Activated CD4-positive, alpha-beta T cell treated with anti-CD3 and anti-CD28 coated beads for 36 hours (primary cell): ENCODE measurements at places on chromosomes 5 and 9. TPM values are rescaled to one million over a fixed set of nuclear protein-coding genes. Genes with fewer than 3 reads are reported as not detected.

The PTGS1 gene
- total RNA-seq, result not detected

The SPATA31C1 gene
- not detected for total RNA-seq

The PPP1R26 gene
- total RNA-seq, result 1.5 TPM

The PLAC8L1 gene
- total RNA-seq, result not detected

The C5orf52 gene
- total RNA-seq, result not detected

The RAPGEF1 gene
- total RNA-seq, result 86.7 TPM

The ENTPD2 gene
- not detected for total RNA-seq

The SLC36A2 gene
- not detected for total RNA-seq

GRCh38 chr5:59769832-59770231 lies 123.7 kb downstream of the PDE4D start:
- no peaks in the 10 kb centered on the region for H3K36me3 ChIP-seq
- peaks cover 30% of the 10 kb centered on the region for H3K27me3 ChIP-seq

DNA sequence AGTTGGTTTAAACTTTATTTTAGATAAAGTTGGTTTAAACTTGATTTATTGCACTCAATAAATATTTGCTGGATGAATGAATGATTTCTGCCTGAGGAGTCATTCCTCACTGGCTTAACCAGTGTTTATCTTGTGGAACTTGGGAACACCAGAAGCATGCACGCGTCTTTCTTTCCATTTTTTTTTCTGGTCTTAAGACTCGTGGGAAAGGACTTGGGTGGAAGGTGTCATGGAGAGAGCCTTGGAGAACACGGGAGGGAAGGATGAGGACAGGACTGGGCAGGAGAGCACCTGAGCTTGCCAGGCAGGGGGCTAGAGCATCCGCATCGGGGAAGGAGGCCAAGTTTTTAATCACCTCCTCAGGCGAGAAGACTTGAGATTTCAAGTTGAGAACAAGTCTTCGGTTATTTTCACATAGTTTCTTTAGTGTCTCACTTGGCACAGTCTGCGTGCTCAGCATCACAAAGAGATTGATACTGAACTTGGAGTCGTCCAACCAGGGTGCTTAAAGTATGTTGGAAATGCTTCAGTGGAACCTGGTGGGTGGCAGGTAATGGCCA lies 144.2 kb downstream of the PDZD2 start:
- no peaks in the 10 kb centered on the region for H3K36me3 ChIP-seq
- H3K27ac ChIP-seq, result no peak overlapping the region

DNA sequence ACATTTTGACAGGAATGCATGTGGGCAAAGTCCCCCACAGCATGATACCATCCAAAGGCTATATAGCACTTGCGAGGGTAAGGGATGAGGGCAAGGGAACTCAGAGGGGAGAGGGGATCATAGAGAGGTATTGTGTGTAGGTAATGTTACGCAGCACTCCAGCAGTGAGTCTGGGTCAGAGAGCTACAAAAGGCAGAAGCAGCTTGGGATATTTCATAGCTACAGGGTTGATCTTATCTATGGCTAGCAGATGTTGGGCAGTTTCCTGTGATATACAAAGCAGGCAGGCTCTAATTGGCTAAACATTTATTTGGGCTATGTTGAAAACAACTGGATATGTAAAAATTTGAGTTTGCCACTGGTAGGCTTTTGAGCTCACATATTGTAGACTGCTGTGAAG lies 17.8 kb upstream of the SLCO4C1 start:
- no peaks in the 10 kb centered on the region for H3K27me3 ChIP-seq
- H3K27ac ChIP-seq, result no peak overlapping the region
- no peaks in the 10 kb centered on the region for H3K4me1 ChIP-seq
- DNase-seq, result no peak

- no peak overlapping the region for H3K4me3 ChIP-seq
- no peak overlapping the region for H3K27ac ChIP-seq
- H3K36me3 ChIP-seq, result no peaks in the 10 kb centered on the region
- H3K27me3 ChIP-seq, result peaks cover 8% of the 10 kb centered on the region
These were observed 28.9 kb downstream of the HSPB3 start for GRCh38 chr5:54484219-54484894.

DNA sequence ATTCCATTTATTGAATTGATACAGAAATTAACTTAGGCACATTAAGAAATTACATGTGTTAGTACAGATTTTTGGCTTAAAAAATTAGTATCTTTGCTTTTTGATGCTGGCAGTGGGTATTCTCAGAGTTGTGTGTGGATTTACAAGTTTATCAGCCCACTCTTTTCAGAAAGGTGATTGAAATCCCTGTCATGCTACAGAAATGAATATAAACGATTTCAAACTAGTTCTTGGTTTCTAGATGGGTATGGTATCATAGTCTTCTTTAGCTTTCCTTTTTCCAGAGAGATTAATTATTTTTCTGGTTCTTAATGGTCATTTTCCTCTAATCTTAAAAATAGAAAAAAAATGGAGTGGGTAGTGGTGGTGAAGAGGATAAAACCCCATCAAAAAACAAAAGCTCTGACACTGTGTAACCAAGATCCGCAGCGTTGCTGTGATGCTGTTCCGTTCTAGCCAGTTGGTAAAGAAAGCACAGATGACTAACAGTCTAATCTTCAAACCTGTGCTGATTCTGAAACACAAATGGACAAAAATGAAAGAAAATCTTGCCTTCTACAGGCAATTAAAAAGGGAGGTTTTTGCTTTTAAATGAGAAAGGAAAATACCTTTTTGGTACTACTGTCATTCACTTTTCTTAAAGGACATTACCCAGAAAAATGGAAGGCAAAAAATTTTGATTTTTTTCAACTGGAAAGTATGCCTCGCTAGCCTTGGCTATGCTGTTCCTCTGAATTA lies 5.2 kb downstream of the LRRTM2 start:
- H3K4me3 ChIP-seq, result peak overlapping the region; percentile 31
- H3K27me3 ChIP-seq, result peaks cover 17% of the 10 kb centered on the region
- peak overlapping the region; percentile 27 for H3K27ac ChIP-seq

DNA sequence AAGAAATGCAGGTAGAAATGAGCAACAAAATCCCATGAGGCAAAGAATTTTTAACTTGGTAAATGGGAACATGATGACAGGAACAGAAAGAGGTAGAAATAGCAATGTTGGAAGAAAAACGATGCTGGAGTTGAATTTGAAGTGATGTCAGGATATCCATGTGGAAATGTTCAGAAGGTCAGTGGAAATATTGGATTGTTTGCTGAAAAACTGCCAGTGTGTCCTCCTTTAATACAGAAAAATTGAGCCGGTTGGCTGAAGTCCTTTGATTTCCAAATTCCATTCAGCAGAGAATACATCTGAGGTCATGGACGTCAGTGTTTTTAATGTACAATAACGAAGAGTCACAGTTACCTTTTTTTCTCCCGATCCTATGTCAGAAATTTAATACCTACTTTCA lies 110.0 kb upstream of the DMAC1 start:
- no peaks in the 10 kb centered on the region for H3K27me3 ChIP-seq
- no peak overlapping the region for H3K4me3 ChIP-seq
- no peak for DNase-seq
- no peaks in the 10 kb centered on the region for H3K36me3 ChIP-seq
- peaks cover 15% of the 10 kb centered on the region for H3K4me1 ChIP-seq
- no peak overlapping the region for H3K27ac ChIP-seq

DNA sequence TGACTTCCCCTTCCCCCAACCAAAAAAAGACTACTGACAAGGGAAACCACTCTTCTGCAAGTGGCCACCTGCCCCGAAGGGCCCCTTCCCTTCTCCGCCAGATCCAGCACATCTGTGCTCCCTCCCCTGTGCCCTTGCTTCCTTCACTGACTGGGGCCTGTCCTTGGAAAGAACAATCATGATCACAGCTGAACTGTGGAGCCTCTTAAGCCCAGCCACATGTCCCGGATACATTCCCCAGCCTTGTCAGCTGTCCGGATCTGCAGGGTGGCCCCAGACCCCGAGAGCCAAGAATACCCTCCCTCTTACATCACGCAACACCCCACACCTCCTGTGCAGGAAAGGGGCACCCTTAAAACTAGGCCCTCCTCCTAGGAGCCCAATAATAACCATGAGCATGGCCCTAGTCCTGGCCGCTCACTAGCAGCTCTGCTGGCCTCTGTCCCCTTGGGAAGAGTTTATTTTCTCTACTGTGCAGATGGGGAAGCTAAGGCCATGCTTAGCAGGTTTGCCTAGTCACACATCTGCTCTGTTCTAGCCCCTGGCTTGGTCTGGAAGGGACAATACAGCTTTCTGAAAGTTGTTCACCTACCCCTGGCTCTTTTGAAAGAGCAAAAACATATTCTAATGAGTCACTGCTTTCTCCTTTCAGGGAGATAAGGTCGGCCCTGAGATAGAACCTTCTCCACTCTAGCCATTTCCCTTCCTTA lies 3.8 kb downstream of the SPRY4 start:
- no peak overlapping the region for H3K4me3 ChIP-seq
- no peaks in the 10 kb centered on the region for H3K36me3 ChIP-seq
- H3K4me1 ChIP-seq, result peaks cover 53% of the 10 kb centered on the region

DNA sequence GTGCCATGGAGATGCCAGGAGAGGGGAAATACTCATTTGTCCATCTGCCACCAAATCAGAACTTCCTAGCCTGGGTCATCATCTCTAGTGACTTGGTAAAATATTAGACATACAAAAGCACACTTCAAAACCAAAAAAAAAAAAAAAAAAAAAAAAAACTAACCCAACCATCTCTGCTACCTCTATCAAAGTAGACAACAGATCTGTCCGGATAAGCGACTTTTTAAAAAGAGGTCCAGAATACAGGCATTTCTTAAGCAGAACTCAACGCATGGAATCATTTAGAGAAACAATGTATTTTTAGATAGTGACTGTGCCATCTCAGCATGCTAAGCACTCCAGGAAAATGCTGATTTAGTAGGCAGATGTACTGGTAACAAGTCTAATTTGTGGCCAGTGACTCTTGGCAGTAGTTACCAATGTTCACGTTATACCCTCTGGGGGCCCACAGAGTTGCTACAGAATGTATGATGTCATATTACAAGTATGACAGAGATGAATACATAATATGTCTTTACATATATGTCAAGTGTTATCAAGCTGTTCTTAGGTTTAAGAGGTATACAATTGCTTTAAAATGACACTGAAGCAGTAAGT lies 107.8 kb downstream of the SMIM23 start:
- no peak overlapping the region for H3K27ac ChIP-seq

DNA sequence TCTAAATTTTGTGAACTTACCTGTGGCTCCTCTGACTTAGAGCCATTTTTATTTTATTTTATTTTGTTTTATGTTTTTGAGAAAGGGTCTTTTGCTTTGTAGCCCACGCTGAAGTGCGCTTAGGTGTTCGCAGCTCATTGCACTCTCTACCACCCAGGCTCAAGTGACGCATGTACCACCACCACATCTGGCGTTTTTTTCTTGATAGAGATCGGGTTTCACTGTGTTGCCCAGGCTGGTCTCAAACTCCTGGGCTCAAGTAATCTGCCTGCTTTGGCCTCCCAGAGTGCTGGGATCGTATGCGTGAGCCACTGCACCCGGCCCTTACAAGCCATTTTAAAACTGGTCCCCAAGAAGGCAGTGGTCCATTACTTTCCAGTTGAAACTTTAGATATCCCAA lies 18.5 kb downstream of the MATR3 start:
- peaks cover 44% of the 10 kb centered on the region for H3K36me3 ChIP-seq
- no peak for DNase-seq
- H3K27me3 ChIP-seq, result no peaks in the 10 kb centered on the region
- no peak overlapping the region for H3K27ac ChIP-seq
- H3K4me1 ChIP-seq, result peaks cover 63% of the 10 kb centered on the region

DNA sequence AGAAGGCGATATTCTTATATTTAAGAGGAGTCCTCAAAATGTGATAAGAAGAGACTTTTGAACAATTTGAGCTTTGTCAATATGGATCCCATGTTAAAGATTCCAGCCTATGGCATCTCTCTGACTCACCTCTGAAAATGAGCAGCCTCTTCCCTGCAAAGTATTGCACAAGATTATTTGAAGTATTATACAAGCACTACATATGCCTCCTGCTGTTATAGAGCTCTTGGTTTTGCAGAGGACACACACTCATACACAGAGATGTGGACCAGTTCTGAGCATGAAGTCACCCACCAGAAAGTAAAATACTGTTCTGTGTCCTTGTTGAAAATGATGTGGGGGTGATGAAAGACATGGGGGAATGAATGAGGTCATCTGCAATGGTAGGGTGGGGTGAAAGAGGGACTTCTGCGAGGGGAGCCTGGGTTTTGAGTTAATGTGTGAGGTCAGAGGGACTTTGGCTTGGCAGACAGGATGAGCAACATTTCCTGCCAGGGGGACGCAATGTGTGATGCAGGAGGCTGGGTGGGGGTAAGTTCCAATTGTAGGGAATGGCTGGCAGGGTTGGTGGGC lies 25.8 kb downstream of the FBXL7 start:
- no peaks in the 10 kb centered on the region for H3K4me1 ChIP-seq
- DNase-seq, result no peak
- H3K36me3 ChIP-seq, result no peaks in the 10 kb centered on the region

- H3K27me3 ChIP-seq, result peaks cover 2% of the 10 kb centered on the region
- no peak for DNase-seq
- H3K36me3 ChIP-seq, result no peaks in the 10 kb centered on the region
- no peaks in the 10 kb centered on the region for H3K4me1 ChIP-seq
- H3K27ac ChIP-seq, result no peak overlapping the region
These were observed 63.5 kb upstream of the OSMR start for GRCh38 chr5:38782180-38782835.

- H3K36me3 ChIP-seq, result no peaks in the 10 kb centered on the region
- no peak overlapping the region for H3K4me3 ChIP-seq
- no peaks in the 10 kb centered on the region for H3K4me1 ChIP-seq
- no peak for DNase-seq
- H3K27me3 ChIP-seq, result peaks cover 7% of the 10 kb centered on the region
These were observed 604.9 kb upstream of the PTGER4 start for GRCh38 chr5:40074826-40075225.

DNA sequence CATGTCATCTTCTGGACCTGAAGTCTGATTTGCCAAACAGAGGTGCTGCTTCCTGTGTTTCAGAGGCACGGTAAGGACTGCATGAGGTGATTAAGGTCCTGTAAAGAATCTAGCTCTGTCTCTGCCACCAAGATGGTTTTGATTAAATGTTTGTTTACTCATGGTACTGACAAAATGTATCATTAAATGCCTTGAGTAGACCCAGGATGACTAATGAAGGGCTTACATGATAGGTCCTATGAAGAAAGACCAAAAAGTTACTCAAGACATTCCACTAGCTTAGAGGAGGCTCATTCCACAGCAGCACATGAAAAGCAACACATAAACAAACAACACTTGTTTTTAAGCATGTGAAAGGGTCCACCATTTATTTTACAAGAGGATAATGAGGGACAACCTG lies 100.9 kb downstream of the BOD1 start:
- H3K4me3 ChIP-seq, result no peak overlapping the region
- H3K36me3 ChIP-seq, result no peaks in the 10 kb centered on the region
- H3K27me3 ChIP-seq, result peaks cover 31% of the 10 kb centered on the region
- H3K4me1 ChIP-seq, result no peaks in the 10 kb centered on the region

DNA sequence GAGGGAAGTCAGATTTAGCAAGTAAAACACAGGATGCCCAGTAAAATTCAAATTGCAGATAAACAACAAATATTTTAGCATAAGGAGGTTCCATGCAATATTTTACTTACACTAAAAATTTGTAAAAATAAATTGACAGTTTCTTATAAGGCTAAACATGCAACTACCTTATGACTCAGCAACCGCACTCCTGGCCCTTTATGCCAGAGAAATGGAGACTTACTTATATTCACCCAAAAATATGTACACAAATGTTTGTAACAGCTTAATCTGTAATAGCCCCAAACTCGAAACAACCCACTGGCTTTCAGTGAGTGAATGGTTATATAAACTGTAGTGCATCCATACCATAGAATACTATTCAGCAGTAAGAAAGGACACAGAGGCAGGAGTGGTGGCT lies 28.6 kb upstream of the TRIM14 start:
- DNase-seq, result no peak
- no peaks in the 10 kb centered on the region for H3K4me1 ChIP-seq
- no peaks in the 10 kb centered on the region for H3K36me3 ChIP-seq
- no peak overlapping the region for H3K27ac ChIP-seq
- no peak overlapping the region for H3K4me3 ChIP-seq

- H3K27ac ChIP-seq, result no peak overlapping the region
- no peaks in the 10 kb centered on the region for H3K27me3 ChIP-seq
- H3K4me1 ChIP-seq, result no peaks in the 10 kb centered on the region
- no peak overlapping the region for H3K4me3 ChIP-seq
- H3K36me3 ChIP-seq, result no peaks in the 10 kb centered on the region
- no peak for DNase-seq
These were observed 42.6 kb downstream of the NPR3 start for GRCh38 chr5:32753765-32754164.
